NCI-H446 treated with DMSO at 0.1 percent for 48 hours (cell line): ENCODE measurements at places on chromosomes 5 and 9.

DNA sequence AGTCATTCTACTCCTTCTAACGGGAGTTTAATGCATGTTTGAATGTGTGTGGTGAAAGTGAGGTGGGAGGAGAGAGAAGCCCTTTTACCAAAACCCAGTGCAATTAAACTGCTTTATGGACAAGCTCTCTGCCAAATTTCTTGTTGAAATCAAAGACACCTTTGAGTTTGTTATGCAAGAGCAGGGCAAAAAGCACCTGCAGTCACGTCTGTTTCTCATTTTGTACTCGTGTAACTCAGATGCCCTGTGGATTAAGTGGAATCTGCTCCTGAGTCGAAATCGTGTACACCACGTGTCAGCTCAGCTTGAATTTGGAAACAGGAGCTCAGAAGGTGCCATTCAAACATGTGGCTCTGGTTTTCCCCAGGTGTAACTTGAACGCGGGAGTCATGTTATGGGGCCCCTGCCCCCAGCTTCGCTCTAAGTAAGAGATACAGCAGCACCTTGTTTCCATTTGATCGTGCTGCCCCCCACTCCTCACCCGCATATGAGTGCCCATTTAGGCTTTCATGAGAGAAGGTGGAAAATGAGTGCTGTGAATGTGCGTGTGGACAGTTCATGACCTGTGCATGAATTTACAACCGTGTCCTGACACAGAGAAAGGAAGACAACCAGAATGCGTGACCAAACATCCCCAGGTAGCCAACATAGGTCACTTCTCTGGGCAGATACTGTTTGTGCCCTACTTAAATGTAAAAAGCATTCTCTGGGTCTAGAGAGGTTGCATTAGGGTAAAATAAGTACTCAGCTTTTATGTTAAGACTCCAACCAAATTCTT, 347.0 kb upstream of the SLC30A5 start:
- DNase-seq: no peak

GRCh38 chr9:110152704-110153374, 55.1 kb downstream of the C9orf152 start:
- DNase-seq: no peak

GRCh38 chr5:137470111-137470920, 28.8 kb downstream of the SPOCK1 start:
- DNase-seq: no peak

GRCh38 chr9:70949239-70949638, 172.2 kb downstream of the TRPM3 start:
- DNase-seq: no peak

- no peak for DNase-seq
Measured at GRCh38 chr9:134650431-134651190, 9.0 kb downstream of the COL5A1 start.

DNA sequence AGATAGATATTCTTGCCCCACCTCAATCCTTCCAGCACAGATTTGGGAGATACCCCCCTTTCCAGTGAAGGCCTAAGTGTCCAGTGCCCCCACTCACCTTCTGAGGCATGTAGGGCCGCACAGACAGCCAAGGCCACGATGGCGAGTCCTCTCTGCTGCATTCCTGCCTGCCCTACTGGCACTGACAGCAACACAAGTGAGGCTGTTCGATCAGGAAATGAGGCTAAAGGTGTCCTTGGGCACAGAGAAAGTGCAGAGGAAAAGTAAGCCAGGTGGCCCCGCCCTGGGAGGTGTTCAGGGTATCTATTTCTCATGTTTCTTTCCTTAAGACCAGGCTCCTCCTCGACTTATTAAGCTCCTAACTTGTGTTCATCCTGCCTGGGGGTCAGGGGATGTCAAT, at the start of gene CCL28:
TSS of gene CCL28 (minus strand) at position 236 of the 400 bp plus-strand sequence. CDS start at position 161, 75 bp downstream.
- DNase-seq: no peak

DNA sequence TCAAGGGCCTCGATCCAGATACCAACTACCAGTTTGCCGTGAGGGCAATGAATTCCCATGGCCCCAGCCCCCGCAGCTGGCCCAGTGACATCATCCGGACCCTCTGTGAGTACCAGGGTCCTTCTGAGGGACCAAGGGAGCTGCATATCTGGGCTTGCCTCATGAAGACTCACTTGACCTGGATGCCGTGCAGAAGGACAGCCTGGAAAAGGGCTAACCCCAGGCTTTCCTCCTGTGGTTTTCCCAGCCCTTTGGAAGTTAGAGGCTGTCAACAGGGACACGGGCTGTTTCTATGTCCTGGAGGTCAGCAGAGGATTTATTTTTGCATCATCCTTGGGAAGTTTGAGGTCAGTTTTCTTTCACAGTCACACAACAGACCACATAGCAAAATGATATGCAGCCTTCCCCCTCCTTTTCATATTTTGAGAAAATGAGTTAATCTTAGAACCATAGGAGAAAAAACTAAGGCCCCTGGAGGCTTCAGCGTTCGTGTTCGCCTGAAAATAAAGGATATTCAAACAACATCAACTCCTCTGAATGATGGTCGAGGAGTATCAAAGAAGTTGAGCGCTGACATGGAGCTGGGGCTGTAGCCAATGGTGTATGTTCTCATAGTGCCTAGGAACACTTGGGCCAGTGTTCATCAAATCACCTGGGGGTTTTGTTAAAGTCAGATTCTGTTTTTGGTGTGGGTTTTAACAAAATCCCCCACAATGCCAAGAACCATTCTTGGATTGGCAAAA, 112.2 kb downstream of the EGFLAM start:
- DNase-seq: no peak

DNA sequence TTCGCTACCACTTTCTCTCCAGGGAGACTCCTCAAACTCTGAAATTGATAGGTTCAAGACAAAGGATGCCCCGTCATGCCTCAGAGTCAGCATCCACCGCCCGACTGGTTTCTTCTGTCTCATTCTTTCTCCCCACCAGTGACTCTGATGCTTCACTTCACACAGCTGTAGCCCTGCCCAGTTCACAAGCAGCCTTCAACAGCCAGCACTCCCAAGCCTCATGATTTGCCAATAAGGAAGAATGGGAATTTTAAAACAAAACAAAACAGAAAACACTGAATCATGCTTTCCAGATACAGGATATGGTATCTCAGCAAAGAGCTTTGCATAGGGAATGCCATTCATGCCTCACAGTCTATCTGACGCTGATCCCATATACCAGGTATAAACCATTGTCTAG, 371.2 kb upstream of the RORB start:
- DNase-seq: no peak

DNA sequence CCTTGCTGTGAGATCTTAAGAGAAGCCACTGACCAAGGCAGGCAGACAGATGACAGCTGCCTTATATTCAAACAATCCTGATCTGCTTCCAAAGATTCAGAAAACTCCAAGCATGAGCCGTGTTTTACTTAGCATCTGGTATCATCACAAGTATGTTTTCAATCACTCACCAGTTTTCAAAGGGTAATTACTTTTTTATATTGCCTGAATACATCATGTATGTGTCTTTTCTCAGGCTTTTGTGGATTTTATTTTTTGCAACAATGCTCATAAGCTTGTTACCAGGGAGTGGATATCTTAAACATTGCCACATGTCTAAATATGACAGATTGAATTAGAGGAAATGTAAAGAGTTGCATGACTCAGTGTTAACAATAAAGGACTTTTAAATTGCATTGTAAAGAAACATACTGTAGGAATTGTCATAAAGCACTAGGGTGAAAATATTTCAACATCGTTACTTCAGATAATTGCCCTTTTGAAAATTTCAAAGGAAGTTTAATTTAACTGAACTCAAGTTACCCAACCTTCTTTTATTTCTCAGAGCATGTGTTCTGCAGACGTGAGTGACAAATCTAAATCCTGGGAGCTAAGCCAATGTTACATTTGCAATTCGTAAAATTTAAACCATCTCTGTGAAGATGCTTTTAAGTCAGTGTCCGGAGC, 326.1 kb downstream of the PLK2 start:
- peak; percentile 8 for DNase-seq

DNA sequence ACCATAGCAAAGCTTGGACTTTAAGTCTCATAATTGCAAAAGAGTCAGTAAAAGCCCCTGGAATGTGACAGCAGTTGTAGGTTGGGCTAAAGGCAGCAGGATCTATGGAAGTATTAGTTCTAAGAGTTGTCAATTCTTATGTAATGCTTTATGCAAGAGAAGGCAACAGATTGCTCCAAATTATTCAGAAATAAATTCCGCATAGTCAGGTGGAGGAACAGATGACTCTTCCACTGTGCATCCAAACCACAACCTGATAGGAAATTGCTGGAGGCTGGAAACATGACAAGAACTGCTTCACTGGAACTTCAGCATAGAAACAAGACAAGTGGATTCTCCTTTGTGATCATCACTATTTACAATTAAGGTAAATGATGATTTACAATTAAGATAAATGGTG, 101.0 kb downstream of the STARD4 start:
- no peak for DNase-seq

- no peak for DNase-seq
Measured at GRCh38 chr5:111775224-111775623, 18.2 kb upstream of the NREP start.

- peak; percentile 38 for DNase-seq
Measured at GRCh38 chr5:124706729-124707361, 39.6 kb downstream of the ZNF608 start.

GRCh38 chr9:83425240-83425639, 113.0 kb downstream of the FRMD3 start:
- no peak for DNase-seq
